ENCODE measurements at places on chromosomes 12 and 14.

DNA sequence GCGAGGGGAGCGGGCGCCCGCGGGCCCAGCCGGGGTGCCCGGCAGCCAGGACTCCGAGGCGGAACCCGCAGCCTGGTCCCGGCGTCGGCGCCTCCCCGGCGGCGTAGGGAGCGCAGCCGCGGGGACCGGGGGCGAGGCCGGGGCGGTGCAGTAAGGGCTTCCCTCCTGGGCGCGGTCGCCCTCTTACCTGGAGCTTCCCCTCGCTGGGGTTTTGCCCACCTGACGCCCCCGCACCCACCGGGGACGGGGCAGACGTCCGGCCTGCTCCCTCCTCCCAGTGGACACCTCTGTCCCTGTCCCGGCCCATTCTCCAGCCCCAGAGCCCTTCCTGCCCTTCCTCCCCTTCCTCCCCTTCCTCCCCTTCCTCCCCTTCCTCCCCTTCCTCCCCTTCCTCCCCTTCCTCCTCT lies 413 bp upstream of the TUBA1C start:
- no peak for DNase-seq

DNA sequence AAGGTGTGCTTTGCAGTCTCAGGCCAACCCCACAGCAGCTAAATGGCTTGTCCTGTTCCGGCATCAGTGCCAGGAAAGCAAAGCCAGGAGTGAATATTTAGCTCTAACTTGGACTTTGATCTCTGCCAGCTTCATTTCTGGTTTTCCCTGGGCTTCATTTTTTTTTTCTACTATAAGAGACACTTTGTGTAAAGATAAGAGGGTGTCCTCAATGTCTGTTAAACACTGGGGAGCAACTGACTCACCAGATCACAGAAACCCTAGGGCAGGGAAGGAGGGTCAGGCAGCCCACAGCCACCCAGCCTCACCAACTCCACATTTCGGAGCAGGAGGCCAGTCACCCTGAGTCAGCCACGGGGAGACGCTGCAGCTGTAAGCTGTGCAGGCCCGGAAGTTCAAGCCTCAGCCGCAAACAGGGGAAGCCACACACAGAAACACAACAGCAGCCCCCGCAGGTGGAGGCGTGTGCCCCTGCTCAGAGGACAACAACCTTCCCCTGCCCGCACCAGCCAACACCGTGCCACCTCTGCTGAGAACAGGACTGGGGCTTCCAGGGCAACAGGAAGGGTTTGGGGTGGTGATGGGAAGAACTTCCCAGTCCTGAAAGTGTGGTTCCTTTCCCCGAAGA lies 6.3 kb downstream of the TNFRSF1A start:
- peak; percentile 84 for DNase-seq

GRCh38 chr12:27619308-27619707 lies 76.9 kb upstream of the REP15 start:
- DNase-seq: peak; percentile 89

DNA sequence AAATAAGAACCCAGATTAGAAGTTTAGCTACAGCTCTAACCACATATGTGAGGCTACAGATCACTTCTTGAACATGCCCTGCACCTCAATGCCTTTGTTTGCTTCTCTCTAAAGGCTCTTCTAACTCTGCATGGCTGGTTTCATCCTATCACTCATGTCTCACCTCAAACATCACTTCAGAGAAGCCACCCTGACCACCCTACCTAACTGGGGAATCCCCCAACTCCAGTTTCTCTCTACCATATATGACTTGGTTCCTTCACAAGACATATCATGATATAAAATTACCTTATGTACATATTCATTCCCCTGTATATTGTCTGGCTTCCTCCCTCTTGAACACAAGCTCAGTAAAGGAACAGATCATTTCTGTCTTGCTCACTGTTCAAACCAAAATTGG lies 250.2 kb upstream of the GRIP1 start:
- DNase-seq: no peak

DNA sequence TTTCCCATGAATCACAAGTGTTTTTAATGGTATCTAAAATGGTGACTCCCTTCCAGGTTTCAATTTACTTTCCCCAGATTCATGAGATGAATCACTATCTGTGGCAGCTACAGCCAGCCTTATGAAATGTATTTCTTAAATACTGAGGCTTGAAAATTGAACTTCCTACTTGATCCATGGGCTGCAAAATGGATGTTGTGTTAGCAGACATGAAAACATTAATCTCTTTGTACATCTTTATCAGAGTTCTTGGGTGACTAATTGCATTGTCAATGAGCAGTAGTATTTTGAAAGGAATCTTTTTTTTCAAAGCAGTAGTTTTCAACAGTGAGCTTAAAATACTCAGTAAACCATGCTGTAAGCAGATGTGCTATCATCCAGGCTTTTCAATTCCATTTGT lies 250.8 kb downstream of the SLC6A15 start:
- DNase-seq: no peak

DNA sequence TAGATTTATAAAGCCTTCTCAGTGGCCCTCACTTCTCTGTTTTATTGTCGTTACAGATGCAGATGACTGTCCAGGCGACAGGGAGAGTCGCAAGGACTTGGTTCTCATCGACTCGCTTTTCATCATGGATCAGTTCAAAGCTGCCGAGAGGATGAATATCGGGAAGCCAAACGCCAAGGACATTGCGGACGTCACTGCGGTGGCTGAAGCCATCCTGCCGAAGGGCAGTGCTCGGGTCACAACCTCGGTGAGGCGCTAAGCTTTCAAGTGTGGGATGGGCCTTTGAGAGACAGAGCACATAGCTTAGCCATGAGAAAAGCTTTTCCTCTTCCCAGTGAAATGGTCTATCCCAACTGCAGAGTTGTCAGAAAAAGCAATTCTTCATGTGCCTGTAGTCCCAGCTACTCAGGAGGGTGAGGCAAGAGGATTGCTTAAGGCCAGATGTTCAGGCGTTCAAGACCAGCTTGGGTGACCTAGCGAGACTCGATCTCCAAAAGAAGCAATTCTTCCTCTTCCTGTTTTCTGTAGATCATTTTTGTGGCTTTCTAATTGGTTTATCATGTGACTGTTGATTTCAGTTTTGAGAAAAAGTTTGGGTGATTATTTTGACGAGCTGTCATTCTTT lies 56.4 kb downstream of the EP400 start:
- no peak for DNase-seq

GRCh38 chr14:23610090-23610814 lies 25.9 kb upstream of the DHRS2 start:
- no peak for DNase-seq

DNA sequence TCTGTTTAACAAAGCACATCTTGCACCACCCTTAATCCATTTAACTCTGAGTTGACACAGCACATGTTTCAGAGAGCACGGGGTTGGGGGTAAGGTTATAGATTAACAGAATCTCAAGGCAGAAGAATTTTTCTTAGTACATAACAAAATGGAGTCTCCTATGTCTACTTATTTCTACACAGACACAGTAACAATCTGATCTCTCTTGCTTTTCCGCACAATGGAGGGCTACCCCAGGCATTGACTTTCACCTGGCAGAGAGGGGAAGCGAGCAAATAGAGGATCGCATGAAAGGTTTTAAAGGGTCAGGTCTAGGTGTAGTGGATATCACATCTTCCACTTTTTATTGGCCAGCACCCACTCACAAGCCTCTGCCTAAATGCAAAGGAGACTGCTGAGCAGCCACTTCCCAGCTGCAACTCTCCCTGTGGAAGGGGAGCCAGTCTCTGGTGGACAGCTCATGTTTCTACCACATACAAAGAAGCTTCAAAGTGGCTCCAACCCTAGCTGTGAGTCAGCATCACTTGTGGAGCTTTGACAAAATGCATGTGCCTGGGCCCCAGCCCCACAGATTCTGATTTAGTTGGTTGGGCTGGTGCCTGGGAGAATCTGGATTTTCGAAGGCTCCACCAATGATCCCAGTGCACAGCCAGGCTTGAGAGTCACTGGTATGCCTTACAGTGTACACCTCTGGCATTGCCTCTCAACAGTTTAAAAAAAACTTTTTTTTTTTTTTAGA lies 7.2 kb upstream of the FNTB start:
- no peak for DNase-seq

GRCh38 chr12:79347866-79348265 lies 342.9 kb downstream of the PAWR start:
- DNase-seq: no peak

DNA sequence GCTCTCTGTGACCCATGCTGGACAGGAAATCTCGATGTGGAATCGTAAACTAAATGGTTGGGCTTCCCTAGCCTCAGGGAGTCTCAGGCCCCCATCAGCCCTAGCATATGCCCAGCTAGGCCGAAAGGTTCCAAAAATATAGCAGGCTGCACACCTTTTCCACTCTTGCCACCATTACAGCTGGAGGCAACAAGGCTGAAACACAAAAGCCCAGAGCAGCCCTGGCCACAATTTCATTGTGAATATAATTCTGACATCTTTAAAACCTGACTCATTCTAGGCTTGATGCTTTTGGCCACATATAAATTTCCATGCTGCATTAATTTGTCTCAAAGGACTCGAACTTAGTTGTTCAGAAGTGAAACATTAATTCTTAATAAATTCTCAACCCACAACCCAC lies 382.2 kb downstream of the GRIN2B start:
- DNase-seq: no peak

- DNase-seq: no peak
These were observed 97.7 kb upstream of the IFNG-AS1 start for GRCh38 chr12:67891596-67891995.

DNA sequence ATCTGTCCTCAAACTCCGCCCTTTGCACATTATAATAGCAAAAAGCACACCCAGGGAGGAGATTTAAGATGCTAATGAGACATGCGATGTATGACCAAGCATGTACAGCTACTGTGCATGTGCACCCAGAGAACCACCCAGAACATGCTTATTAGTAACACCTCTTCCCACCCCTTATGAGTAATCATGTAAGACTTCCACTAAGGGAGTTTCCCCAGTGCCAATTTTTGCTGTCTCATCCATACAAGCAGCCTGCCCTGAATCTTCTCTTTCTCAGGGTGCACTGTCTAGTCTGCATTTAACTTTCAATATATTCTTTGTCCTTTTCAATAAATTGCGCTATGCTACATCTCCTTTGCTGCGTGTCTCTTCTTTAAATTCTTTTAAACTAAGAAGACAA lies 830.0 kb upstream of the NOVA1 start:
- DNase-seq: no peak
